ENCODE measurements at places on chromosomes 5 and 9.

DNA sequence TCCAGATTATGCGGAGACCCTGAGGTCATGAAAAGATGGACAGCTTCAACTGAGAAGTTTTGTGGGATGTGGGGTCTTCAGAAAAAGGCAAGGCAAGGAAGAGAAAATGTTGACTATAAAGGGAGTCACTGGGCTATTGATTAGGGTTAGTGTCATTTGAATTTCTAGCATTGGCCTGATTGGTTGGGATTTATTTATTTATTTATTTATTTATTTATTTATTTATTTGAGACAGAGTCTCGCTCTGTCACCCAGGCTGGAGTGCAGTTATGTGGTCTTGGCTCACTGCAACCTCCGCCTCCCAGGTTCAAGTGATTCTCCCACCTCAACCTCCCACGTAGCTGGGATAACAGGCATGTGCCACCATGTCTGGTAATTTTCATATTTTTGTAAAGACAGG is 279.7 kb downstream of the NTRK2 start:
- DNase-seq: no peak

- DNase-seq: peak; percentile 46
Measured at GRCh38 chr9:99488131-99489059, 266.3 kb downstream of the SEC61B start.

- DNase-seq: peak; percentile 79
Measured at GRCh38 chr5:671459-672328, 21.5 kb downstream of the TPPP start.

DNA sequence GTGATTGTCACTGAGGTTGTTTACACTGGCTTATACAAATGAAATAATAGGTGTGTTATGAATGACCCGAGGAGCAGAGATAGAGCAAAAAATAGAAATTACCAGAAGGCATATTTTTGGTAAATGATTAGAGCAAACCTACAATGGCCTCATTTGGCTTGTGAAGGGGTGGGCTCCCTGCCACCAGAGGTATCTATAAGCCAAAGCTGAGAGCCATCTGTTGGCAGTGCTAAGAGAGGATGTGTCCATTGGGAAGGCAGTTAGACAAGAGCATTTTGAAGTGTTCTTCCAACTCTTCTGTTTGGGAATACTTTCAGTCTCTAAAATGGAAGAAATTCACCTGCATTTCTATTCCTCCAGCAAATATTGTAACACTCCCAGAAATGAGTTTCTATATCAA is 10.6 kb downstream of the NIPAL4 start:
- DNase-seq: no peak

- DNase-seq: peak; percentile 9
Measured at GRCh38 chr9:134391319-134392231, 65.3 kb downstream of the RXRA start.

GRCh38 chr5:9058666-9059065 is 487.2 kb downstream of the SEMA5A start:
- DNase-seq: no peak

GRCh38 chr5:22699319-22699718 is 153.8 kb downstream of the CDH12 start:
- DNase-seq: no peak

GRCh38 chr5:134502259-134502658 is 23.2 kb upstream of the JADE2 start:
- no peak for DNase-seq

DNA sequence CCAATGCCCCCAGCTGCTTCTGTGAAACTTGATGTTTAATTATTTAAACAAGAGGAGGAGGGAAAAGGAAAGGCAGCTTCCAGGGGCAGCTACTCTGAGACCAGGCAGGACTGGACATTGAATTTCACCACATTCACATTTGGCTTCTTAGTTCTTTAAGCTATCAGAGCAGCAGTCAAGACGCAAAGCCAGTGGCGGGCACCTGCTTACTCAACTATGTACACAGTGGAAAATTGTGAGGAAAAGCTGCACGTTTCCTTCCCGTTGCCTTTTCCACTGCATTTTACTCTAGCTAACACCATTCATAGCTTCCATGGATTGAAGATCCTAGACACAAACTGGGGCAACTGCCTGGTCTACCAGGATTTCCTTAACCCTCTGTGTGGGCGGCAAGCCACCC is 200.3 kb downstream of the ERCC6L2 start:
- no peak for DNase-seq

DNA sequence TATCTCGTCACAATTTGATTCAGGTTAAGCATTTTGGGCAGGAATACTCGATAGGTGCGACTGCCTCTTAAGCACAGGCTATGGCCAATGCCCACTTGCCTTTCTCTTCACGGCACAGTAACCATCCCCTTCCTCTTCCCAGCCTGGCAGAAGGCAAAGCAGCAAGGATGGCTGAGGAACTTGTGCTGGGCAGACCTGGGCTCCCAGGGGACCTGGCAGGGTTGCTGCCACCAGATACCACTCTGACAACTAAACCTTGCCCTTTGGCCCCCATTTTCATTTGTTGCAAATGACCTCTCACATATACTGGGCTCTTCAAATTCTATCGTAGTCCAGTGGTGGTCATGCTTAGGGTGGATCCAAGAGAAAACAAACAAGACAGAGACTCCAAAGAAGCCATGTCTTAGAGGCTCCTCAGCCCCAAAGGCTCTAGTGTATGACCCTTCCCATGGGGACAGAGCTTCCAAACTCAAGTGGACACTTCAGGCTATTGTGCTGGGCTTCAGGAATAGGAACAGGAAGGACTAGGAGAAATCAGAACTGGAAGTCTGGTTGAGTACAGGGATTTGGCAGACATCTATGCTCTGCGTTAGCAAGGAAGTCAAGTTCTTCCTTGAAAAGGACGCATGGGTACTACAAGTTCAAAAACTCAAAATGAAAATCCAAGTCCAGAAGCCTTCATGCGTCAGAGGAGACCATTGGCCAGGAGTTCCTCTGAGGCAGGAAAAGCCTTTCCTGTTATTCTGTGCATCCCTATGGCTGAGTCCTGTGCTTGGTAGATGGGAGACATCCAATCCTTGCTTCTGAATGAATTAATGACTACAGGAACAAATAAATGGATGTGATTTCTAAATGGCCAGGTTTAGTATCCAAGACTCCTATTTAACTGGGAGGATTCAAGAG is 64.6 kb upstream of the PLPP1 start:
- DNase-seq: no peak

GRCh38 chr5:24864244-24864643 is 219.5 kb upstream of the CDH10 start:
- DNase-seq: no peak

DNA sequence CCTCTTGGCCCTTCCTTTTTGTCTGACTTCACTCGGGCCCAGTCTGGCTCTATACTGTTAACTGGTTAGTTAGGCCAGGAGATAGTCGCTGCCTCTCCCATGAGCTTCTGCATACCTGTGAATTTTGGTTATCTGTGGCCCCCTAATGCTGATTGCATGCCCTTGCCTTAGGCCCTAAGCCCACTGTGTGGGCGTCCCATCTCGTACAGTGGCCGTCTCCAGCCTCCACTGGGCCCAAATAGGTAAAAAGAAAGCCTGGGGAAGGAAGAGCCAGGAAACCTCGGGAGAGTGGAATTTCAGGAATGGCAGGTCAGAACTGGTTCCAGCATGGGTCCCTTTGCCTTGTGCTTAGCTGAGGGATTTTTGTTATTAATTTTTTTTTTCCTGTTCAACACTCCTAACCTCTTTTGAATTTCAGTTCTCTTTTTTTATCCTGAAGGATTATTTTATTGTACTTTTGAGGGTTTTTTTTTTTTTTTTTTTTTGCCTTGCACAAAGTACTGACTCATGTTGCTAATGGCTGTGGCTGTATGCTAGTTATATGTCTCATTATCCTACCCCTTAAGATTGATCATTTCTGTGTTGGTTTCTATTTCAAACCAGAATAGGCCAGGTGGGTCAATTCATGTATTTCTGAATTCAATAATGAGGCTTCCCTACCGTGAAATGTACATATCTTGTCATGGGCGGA is 3.4 kb downstream of the PRRC2B start:
- DNase-seq: no peak

All from NCI-H1417 (cell line).